ENCODE measurements at places on chromosomes 12 and 14.

- no peak for DNase-seq
Observed at GRCh38 chr12:117067638-117068037, 31.6 kb downstream of the TESC start.

GRCh38 chr12:48556631-48557030 is 13.2 kb downstream of the LALBA start:
- no peak for DNase-seq

DNA sequence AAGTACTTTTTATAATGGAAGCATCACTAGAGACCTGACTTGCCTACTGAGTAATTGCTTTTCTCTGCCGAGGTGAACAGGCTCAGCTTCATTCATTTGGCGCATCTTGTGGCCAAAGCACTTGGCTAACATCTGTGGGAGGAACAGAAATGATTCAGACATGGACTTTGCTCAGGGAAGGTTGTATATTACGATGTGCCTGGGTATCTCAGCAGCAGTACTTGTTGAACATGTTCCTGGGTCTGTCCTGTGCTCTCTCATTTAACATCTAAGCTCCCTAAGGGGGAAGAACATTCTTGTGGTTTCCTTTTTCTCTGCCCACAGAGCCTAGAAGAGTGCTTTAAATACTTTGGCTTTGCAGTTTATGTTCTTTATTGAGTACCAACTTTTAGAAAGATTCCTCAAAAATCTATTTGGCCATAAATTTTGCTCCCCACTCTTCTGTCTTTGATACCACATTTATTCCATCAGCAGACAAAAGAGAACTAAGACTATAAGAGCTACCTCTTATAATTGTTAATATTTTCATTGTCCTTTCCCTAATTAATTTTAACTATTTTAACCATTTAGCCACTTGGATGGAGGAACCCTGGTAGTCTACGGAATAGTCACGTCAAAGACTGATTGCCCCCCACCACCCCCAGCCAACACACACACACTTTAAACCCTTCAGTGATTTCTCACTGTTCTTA is 101.2 kb upstream of the EGLN3 start:
- DNase-seq: no peak

GRCh38 chr12:48021485-48022179 is 17.4 kb upstream of the COL2A1 start:
- DNase-seq: no peak

DNA sequence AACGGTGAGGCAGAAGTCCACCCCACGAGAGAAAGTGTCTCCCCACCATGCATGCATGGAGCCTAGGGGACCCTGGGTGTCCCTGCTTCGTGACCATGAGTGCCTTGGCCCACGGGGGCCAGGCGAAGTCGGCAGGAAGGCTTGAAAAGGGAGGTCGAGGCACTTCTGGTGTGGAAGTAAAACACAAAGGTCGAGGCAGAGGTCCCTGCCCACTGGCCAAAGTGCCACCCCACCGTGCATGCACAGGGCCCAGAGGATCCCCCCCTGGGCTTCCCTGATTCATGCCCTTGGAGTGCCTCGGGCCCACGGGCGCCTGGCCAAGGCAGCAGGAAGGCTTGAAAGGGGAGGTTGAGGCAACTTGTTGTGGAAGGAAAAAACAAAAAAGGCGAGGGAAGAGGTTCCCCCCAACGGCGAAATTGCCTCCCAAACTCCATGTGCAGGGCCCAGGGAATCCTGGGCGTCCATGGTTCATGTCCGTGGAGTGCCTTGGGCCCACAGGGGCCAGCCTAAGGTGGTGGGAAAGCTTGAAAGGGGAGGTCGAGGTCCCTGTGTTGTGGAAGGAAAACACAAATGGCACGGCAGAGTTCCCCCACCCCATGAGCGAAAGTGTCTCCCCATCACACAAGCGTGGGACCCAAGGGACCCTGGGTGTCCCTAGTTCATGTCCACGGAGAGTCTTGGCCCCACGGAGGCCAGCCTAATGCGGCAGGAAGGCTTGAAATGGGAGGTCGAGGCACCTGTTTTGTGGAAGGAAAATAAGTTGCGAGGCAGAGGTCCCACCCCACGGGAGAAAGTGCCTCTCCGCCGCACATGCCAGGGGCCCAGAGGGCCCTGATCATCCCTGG is 372.1 kb downstream of the ALG10 start:
- DNase-seq: no peak

- DNase-seq: no peak
Observed at GRCh38 chr12:13288501-13288900, 92.0 kb downstream of the EMP1 start.

DNA sequence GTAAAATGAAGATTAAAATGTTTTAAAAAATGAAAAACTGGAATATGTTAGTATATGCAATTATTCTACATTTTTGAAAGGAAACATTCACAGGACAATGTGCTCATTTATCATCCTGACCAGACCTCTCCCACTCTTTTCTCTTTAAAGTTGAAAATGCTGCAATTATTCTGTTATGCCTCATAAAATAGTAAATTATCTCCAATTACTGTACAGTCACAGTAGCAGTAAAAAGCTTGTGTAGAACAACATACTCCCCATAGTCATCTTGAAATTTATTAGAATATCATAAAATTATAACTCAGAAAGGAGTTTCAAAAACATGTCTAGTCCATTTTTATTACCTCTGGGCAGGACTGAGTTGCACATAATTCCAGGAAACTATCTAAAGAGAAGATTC is 250.3 kb downstream of the SYT1 start:
- DNase-seq: no peak

- DNase-seq: no peak
Observed at GRCh38 chr14:61179061-61179690, 102.0 kb downstream of the TMEM30B start.

DNA sequence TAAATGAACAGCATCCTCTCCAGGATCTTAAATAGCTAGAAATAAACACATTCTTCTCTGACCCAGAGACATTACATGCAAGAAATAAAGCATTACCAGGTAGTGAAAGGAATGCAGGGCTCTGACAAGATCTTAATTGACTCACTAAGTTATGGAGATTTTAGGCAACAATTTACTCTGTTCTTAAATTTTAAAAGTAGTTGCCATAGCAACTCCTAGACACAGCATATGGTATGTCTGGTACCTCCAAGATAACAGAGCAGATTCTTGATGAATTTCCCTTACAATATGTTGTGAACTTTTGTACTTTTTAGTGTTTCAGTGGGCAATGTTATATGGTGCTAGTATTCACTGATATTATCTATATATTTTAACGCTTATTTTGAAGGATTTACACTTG is 76.7 kb upstream of the G2E3 start:
- DNase-seq: no peak

GRCh38 chr14:52694761-52695480 is 437 bp downstream of the ERO1A start:
- DNase-seq: peak; percentile 12

GRCh38 chr12:15603474-15604085 is 185.6 kb downstream of the EPS8 start:
- no peak for DNase-seq

- DNase-seq: no peak
Observed at GRCh38 chr12:121505513-121505912, 75.3 kb downstream of the KDM2B start.

GRCh38 chr12:6324936-6325750 is 14.7 kb downstream of the PLEKHG6 start:
- no peak for DNase-seq

- no peak for DNase-seq
Observed at GRCh38 chr14:31096255-31096654, 70.1 kb upstream of the STRN3 start.

DNA sequence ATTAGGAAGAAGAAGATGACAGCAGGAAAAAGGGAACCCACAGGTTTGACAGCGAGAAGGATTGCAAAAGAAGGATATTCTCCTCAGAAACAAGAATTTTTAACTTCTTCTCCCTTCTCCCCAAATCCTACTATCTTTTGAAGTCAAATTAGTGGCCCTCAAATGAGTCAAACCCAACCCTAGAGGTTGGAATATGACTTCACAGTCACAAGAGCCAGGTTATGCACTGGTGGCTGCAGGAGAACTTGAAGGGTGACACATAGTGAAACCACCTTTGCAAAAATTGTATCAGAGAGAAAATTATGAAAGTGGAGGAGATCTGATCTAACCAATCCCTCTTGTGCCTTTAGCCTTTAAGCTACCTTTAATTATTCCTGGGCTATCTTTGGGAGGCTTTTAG is 386.2 kb upstream of the CCDC196 start:
- DNase-seq: no peak

DNA sequence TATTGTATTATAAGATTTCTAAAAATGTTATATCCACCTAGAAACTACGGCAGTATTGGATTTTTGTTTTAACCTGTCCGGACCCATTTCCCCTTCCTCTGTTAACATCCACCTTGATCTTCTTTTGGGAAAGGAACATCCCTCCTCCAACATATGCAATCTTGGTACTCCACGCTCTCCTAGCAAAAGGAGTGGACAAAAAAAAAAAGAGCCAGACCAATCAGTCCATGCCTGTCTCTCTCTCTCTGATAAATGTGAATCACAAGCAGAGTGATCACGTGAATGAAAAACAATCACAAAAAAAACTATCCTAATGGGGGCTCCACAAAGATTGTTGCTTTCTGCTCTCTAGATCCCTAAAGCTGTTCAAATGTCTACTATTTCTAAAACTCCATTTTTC is 27.1 kb downstream of the OSBPL8 start:
- no peak for DNase-seq

- no peak for DNase-seq
Observed at GRCh38 chr14:48618057-48618456, 942.7 kb upstream of the MDGA2 start.

DNA sequence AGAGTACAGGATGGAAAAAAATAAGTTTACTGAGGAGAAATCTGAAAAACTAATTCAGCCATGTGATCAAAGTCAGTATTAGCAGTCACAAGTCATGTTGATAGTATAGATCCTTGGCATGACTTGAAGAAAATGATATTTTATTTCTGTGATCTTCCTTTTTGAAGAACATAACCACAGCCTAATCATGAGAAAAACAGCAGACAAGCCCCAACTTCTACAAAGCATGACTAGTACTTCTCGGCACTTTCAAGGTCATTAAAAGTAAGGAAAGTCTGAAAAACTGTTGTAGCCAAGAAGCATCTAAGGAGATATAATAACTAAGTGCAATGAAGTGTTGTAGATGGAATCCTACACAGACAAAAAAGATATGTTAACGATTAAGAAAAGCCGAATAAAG is 264.1 kb upstream of the FOXG1 start:
- no peak for DNase-seq
